ENCODE measurements at places on chromosomes 5 and 9.

DNA sequence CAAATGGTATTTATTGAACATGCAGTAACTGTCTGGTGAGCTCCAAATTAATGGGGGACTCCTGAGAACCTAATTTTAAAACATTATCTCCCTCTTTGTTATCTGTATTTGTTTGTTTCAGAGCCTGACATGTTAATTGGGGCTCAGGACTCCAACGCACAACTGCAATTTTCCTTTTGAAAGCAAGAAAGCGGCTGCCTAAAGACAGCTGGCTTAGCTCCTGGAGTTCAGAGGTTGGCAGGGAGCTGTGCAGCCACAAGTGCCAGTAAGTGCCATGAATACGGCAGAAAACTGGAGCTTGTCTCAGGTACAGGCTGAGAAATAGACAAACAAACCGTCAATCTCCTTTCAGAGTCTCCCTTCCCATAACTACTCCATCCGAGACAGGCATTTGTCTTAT, 80.9 kb downstream of the PPP2R2B start:
- DNase-seq = no peak

DNA sequence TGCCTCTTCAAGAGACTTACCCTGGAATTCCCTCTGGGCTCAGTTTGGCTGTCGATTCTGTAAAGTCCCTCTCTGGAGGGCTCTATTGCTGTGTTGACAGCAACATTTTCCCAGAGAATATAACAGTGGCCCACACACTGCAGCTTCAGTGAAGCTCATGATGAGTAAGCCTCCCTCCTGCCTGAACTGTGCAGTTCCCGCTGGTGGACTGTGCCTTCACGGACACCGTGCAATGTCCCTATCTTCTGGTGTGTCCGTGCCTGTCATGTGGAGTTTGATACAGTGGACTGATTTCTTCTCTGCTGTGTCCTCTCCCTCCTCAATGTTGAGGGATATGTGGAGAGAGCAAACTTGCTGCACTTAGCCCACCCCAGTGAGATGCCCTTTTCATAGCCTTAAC, 109.0 kb downstream of the NTRK2 start:
- DNase-seq = no peak

- DNase-seq = no peak
These were observed 82.0 kb downstream of the ADGRV1 start for GRCh38 chr5:90640484-90641059.

DNA sequence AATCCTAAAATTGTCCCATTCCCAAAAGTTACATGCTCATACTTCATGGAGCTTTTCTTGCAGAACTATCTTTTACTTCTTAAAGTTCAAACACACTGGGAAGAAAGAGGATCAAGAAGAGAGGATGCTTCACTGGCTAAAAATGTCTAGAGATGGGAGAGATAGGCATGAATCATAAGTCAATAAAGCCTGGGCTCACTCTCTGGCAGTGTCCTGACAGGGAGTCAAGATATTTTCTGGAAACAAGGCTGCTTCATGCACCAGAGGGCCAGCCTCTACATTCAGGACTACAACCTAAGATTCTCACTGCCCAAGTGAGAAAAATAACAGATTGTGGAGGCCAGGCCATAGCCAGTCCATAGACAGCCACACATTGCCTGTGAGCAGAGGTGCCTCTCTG, 1358.4 kb downstream of the EFNA5 start:
- DNase-seq = peak; percentile 4

GRCh38 chr9:78685471-78685870, 388.5 kb downstream of the PSAT1 start:
- peak; percentile 21 for DNase-seq

DNA sequence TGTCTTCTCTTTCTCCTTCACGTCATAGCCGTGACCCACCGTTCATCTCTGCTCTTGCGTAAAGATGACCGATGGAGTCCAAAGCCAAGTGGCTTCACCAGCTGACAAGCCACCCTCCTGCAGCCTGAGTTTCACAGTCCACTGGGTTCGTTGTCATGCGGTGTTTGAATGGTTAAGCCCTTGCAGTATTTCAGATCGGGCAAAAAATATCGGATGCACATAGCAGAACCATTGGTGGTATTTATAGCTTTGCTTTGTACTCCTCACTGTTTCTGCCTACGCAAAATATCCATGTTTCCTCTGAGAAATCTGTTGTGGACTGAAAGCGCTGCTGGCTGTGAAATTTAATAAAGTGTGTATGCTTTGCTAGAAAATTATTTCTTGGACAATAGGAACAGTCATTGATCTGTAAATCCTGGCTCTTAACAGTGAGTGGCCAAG, 34.5 kb upstream of the NCS1 start:
- no peak for DNase-seq

DNA sequence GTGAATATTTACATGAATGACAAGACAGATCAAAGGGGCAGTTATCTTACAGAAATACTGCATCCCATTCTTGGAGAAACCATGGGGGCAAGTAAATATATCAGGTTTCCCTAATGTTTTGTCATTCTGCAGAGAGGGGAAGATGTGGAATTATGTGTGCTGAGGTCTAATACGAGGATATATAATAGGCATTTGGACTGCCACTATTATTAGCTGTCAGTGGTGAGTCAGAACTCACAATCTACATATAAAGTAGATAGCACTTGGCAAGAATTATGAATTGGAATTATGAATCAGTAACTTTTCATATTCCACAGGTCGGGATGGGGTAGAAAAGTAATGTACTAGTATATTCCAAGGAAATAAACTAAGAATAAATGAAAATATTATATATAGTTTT, 121.7 kb downstream of the GIN1 start:
- DNase-seq = no peak

Measured in mesenchymal stem cell (in vitro differentiated cells and primary cell).